ENCODE measurements at places on chromosomes 3 and 15.

DNA sequence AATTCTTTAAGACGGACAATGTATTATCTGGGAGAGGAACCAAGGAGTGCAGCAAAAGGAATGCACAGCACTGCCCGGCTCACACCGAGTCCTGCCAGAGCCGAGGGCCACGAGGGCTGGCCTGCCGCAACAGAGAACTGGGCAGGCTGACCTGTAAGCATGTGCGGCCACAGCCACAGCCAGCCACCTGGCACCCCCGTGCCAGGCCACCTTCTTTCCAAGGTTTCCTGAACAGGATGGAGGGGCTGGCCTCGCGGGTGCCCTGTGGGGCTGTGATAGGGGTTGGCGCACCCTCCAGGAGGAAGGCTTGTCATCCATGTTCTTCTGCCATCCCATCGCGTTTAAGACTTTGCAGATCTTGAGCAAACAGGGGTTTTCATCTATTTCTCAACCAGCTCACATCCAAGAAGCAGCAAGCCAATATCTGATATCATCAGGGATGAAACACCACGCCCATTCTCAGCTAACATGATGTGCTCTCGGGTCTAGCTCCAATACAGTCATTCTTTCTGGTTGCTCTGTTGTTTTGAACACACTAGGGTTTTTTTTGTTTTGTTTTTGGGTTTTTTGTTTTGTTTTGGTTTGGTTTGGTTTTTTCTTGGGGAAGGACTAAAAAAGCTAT is 10.2 kb downstream of the CA12 start:
- DNase-seq, result peak; percentile 45

DNA sequence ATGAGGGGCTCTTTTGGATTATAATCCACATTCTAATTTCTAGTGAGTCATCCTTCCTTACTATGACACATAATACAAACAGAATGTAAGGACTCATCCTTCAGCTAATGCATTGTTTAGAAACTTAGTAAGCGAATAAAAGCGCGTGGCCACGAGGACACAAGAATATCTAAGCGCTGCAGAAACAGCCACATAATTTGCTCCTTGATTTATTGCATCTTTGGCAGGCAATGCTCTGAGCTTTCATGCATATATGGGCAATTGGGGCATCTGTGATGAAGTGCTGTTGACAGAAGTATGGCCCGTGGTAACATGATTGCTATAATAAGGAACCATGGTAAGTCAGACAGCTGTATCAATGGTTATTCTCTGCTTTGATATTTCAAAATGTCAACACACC is 191.3 kb upstream of the ZNF385D start:
- DNase-seq, result no peak

GRCh38 chr3:194133661-194134230 is 2.2 kb upstream of the HES1 start:
- peak; percentile 49 for DNase-seq

DNA sequence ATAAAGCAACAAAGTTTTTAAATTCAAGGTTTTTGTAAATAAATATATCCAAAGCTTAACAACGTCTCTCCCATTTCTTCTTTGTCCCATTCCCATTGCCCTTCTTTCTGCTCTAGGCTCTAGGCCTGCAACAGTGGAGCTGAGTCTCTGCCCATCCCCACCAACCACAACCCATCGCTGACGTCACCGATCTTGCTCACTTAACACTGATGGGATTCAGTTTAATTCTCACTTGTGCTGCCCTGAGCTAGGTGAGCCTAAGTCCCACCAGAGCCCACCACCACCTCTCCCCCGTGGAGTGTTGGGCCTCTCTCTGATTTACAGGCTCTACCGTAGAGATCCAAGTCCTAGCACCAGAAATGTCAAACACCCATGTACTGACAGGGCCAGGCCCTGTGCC is 61.3 kb upstream of the RAB6B start:
- DNase-seq, result no peak

GRCh38 chr15:57728436-57728835 is 21.9 kb downstream of the POLR2M start:
- DNase-seq, result no peak

GRCh38 chr3:21392526-21392925 is 358.5 kb downstream of the ZNF385D start:
- no peak for DNase-seq

GRCh38 chr15:25597571-25597970 is 158.7 kb upstream of the UBE3A start:
- DNase-seq, result no peak

- DNase-seq, result no peak
These were observed 239.2 kb upstream of the IL12A start for GRCh38 chr3:159749406-159749805.

GRCh38 chr15:60414016-60414682 is 16.4 kb upstream of the ANXA2 start:
- DNase-seq, result no peak

- DNase-seq, result no peak
These were observed 456.3 kb downstream of the FOXP1 start for GRCh38 chr3:71127052-71127831.

DNA sequence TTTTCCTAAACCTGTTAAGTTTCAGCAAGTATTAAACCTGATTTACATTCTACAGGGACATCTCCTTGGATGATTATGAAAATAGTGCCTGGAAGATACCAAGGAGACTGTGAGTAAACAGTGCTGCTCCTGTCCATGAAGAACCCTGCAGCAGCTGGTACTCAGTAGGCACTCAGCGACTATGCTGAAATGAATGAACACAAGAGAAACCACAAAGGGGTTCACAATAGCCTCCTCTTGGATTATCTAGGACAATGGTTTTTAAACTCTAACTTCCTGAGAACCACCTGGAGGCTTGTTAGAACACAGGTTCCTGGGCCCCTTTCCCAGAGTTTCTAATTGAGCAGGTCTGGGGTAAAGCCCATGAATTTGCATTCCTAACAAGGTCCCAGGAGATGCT is 488.4 kb upstream of the UBE2E2 start:
- DNase-seq, result no peak

- no peak for DNase-seq
These were observed 65.5 kb downstream of the LINGO1 start for GRCh38 chr15:77567202-77567601.

DNA sequence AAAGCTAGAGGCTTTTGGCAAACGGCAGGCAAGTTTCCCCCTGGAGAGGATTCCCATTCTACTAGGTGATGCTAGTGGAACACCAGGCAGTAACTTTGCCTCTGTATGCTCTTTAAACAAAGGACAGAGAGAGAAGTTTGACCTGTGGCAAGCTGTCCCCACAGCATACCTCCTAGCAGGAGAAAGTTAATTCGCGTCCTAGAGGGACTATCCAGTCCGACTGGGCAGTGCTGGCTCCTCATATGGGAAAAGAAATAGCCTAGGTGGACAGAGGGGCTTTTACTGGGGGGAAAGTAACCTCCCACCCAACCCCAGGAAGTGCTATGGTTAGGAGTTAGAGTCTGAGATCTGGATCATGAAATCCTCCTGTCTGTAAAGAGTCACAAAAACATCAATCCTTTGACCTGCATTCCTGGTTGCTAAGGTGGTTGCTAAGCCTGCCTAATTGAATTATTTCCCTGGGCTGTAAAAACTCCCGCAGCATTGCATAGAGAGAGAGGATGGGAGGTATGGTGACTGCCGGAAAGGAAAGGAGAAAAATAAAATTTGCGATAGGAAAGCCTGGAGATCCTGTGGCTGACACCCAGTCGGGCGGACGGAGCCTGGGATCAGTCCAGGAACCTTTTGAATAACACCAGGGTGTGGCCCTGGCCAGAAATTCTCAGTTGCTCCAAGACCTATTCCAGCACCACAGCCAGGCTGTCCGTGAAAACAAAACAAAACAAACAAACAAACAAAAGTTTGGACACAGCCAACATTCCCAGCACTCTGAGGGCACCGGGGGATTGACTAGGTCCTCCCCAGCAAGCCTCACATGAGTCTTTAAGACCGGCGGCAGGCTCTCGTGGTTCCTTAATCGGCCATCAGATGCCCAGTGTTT is 67.7 kb upstream of the ATP11B start:
- no peak for DNase-seq

GRCh38 chr3:175199961-175200360 is 340.8 kb downstream of the NAALADL2 start:
- no peak for DNase-seq

- DNase-seq, result no peak
These were observed 71.2 kb upstream of the LIPC start for GRCh38 chr15:58360421-58361090.

DNA sequence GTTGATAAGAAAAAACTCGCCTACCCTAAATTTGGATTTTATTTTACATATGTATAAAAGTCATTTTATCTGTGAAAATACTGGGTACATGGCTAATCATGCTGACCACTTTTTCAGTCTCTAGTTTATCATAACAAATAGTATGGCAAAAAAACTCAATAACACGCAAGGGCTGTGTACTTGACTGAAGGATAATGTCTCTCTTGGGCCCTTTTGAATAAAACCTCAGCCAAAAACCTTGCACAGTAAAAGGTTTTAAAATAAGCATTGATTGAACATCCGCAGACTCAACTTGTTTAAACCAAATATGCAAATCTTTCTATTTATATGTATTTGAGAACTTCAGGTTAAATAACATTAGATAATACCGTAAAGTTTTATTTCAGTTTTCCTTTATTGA is 285.3 kb downstream of the CADM2 start:
- no peak for DNase-seq

GRCh38 chr15:39215015-39215414 is 365.9 kb upstream of the THBS1 start:
- DNase-seq, result no peak

- no peak for DNase-seq
These were observed 787.7 kb downstream of the MCTP2 start for GRCh38 chr15:95018888-95019545.

DNA sequence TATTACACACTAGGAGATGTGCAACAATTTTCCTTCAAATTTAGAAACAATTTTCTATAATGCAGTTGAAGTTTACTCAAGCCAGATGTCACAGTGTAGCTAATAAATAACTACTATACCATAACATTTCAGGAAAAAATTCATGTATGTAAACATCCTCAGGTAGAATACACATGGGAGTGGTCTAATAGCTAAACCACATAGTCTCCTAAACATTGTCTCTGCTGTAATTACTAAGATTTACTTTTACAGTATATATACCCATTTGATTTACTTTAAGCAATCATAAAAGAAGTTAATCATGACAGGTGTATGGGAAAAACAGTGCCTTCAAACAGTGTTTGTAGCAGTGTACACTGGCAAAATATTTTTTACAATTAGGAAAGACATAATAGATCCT is 110.1 kb upstream of the GRM7 start:
- no peak for DNase-seq

DNA sequence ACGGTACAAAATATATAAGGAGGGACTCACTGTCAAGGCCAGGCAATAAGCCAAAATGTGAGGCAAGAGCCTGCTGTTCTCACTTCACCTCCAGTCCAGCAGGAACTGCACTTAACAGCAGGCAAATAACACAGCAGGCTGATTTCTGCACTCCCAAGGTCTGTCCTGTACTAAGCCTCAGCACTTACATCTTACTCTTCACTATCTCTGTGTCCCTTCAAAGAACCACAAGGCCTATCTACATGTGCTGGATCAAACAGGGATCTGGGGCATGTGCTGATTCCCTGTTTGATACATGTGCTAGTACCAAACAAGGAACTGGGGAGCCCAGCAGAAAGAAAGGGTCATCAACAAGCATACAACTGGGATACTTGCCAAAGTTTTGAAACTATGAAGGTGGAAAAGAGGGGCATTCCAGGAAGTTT is 22.2 kb downstream of the UACA start:
- DNase-seq, result no peak

GRCh38 chr15:63372753-63373152 is 8.9 kb downstream of the CA12 start:
- DNase-seq, result no peak

GRCh38 chr3:101941318-101942040 is 92.2 kb downstream of the NFKBIZ start:
- no peak for DNase-seq

DNA sequence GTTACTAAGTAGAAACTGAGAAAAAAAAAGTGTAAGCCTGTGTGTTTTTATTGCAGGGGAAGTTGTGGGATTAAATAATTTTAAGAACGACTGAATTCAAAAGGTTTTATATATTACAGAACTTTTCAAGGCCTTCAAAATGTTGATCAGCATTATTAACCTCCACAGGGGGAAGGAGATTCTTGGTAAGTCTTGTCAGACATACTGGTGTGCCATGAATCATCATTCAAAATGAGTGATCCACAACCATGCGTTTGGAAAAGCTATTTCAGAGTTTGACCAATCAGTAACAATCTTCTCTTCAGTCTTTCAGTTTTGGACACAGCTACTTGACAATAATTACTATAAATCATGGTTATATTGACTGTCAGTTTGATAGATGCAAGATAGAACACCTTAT is 70.2 kb downstream of the ADAMTS9 start:
- no peak for DNase-seq

Measured in erythroblast (primary cell).